ENCODE measurements at places on chromosomes 12 and 14.

DNA sequence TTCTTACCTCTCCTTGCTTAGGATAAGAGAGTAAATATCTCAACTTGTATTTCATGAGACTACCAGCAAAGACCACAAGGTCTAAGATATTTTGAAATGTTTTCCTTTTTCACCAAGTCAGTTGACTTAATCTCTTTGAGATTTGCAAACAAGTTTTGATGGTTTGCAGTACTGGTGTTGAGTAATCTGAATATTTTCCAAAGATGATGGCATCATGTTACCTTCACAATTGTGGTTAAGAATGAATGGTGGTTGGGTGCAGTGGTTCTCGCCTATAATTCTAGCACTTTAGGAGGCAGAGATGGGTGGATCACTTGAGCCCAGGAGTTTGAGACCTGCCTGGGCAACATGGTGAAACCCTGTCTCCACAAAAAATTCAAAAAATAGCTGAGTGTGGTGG is 225.7 kb downstream of the TMTC2 start:
- no peak for DNase-seq

DNA sequence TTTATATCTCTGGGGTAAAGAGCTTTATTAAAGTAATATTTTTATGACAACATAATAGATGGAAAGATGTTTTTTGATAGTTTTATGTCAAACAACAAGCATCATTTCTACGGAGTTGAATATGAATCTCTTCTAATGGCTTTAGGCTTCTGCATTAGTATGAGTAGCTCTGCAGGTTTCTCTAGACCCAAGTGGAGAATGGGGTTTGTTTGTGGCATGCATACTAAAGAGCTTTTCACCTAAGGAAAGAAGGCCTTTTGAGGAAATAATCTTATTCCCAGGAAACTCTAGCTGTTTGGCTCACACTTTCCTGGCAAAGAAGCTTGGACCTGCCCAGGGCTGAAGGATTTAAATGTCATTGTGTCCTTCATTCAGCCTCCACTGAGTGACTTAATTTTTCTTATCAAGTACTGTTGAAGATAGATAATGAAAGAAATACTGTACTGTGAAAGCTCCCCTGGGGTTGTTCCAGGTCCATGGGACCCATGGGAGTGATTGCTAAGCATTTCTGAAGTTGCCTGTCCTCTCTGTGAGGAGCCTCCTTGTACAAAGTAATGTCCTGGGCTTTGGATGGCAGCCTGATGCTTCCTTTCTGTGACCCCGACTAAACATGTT is 469.3 kb downstream of the LRIG3 start:
- DNase-seq, result no peak

DNA sequence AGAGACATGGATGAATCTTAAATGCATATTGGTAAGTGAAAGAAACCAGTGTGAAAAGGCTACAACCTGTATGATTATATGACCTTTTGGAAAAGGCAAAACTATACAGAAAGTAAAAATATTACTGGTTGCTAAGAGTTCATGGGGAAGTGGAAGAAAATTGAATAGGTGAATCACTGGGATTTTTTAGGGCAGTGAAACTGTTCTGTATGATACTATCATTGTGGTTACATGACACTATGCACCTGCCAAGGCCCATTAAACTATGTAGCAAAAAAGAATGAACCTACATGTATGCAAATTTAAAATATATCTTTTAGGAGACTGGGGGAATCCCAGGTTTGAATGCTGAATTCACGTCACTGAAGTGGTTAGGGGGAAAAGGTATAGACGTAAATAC is 12.6 kb upstream of the OR8S1 start:
- no peak for DNase-seq

DNA sequence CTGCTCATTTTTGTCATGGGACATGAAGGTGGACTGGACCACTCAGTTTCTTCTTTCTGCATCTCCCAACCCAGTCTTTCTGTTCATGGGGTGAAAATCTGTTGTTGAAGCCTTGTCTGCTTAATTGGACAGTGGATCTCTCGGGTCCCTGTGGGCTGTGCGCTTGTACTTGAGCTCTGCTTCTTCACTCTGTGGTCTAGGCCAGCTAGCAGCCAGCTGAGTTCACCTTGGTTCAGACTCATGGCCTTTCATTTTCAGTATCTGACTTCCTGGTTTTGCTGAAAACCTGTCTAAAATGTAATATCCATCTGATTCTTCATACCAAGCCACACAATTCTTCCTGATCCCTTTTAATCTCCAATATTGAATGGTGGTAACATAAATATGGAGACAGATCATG is 117.2 kb downstream of the LRRK2 start:
- no peak for DNase-seq

GRCh38 chr14:74207943-74208342 is 31.3 kb upstream of the VSX2 start:
- no peak for DNase-seq

DNA sequence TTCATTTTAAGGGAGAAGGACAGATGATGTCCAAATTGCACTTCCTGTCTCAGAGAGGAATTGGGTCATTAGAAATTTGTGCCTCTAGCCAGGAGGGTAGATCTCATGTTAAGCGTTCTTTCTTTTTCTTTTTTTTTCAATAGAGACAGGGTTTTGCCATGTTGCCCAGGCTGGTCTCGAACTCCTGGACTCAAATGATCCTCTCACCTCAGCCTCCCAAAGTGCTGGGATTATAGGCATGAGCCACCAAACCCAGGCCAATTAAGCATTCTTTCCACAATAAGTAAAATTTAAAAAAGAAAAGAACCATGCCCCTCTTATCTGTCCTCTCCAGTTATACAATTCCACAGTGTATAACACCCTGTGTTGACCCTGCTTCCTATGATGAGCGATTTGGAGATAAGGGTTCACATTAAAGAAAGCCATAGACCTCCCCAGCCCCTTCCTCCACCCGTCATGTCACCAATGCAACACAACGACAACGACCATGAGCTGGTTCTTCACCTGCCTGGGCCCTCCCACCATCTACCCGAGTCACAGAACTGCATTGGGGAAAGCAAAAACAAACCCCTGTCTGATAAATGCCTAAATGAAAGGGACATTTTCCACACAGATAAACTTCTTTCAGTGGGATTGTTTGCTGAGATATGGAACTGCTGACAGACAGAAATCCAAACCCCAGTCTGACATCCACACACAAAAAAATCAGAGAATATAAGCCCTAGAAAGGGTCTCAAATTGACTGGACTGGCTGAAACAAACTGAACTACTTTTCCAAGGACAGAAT is 37.3 kb downstream of the SSH1 start:
- DNase-seq, result no peak

- DNase-seq, result no peak
Observed at GRCh38 chr12:99029511-99030271, 384.6 kb downstream of the APAF1 start.

DNA sequence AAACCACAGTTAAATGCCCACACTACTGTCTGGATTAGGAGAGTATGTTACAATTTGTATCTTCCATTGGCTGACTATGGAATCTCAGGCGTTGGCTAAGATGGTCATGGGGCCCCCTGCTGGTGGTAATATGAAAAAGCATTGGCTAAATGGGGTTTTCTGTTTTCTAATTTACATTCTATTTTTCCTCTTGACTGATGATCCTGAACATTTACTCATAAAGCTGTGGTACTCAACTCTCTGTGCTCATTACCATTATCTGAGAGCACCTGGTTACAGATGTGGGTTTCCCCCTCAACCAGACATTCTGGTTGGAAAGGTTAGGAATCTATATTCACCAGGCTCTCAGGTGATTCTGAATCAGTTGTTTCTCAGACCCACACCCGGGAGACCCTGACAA is 64.8 kb downstream of the WSCD2 start:
- DNase-seq, result peak; percentile 43

GRCh38 chr14:102212356-102212755 is 72.7 kb downstream of the WDR20 start:
- DNase-seq, result no peak

DNA sequence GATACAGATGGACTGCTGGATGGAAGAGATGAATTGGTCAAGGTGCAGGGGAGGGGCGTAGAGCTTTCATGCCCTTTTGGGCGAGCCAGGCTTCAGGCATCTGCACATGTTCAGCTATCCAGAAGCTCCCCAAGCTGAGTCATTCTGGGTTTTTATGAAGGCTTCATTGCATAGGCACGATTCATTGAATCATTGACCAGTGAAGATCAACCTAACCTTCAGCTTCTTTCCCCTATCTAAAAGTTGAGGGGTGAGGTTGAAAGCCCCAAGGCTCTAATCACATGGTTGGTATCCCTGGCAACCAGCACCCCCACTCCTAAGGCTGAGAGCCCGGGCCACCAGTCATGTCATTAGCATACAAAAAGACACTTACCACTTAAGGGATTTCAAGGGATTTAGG is 36.3 kb downstream of the RPS29 start:
- no peak for DNase-seq

- DNase-seq, result no peak
Observed at GRCh38 chr12:43291516-43291915, 260.5 kb downstream of the ADAMTS20 start.

DNA sequence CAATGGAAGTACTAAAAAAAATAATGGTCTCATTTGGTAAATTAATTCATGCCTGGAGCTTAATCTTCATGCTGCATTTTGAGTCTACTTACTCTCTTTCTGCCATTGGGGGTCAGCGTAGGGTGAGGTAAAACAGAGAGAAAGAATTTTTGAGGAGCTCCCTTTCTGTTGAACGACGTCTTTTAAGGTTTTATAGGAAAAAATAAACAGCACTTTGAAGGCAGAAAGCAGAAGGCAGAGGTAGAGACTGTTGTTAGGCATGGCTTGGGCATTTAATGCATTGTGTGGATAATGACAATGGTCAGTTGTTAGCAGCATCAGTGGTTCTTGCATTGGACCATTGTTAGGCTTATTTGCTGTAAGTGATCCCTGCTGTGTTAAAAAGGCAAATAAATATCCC is 557.2 kb upstream of the STXBP6 start:
- no peak for DNase-seq

- DNase-seq, result no peak
Observed at GRCh38 chr14:41749429-41749828, 142.8 kb downstream of the LRFN5 start.

DNA sequence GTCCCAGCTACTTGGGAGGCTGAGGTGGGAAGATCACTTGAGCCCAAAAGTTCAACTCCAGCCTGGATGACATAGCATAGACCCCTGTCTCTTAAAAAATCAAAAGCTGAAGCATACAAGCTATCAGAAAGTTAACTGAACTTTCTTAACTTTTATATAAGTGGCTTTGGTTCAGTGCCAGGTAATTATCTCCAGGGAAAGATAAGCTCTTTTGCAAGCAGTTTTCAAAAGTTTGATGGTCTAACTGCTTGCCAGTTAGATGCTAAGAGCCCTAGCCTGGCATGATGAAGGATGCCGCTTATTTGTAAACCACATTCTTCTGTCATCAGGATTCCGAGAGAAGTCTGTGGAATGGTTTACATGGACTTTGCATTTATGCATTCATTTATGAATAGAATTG is 409.1 kb downstream of the AEBP2 start:
- DNase-seq, result no peak

Data from stimulated activated CD8-positive, alpha-beta memory T cell treated with anti-CD3 and anti-CD28 coated beads, Interleukin-4, amount 100 ng/mL, for 48 hours (primary cell).